Osteocyte (in vitro differentiated cells): ENCODE measurements at places on chromosomes 5 and 9.

- DNase-seq: no peak
Measured at GRCh38 chr5:82676661-82677060, 398.5 kb upstream of the RPS23 start.

DNA sequence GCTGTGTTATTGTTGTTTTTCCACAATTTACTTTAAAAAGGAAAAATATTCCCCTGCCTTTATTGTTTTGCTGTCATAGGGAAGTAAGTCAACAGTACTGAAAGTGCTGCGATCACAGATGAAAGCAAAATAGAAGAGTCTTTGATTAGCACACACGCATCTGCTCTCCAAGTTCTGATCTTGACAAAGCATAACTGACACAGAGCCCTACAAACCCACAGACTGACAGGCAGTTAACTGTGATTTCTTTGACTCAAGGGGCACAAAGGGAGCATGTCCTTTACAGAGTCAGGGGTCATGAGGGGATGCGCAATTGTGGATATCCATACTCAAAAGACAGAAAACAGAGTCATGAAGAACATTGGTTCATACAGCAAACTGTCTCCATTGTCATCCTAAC is 123.7 kb downstream of the SNCAIP start:
- DNase-seq: no peak

GRCh38 chr5:115816226-115817081 is at the start of gene CDO1:
CDO1 (minus strand) TSS chr5:115816659; CDS start chr5:115816397, 262 bp downstream.
- DNase-seq: peak; percentile 87

- DNase-seq: no peak
Measured at GRCh38 chr9:133426011-133426410, 3.8 kb downstream of the ADAMTS13 start.

DNA sequence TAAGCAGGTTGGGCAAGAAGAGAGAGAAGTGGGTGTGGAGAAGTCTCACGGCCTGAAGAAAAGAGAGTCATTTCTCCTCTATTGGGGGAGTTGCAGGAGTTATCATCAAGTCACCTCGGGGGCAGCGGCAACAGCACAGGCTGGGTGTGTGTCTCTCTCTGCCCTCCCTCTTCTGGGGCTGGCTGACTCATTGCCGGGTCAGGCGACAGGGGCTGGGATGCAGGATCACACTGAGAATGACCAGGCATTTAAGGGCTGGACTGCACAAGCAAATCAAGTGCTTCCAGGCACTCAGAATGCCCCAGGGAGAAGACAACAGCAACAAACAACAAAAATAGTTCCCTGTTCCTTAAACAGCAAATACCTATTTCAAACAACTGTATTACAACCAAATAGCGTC is 6.3 kb upstream of the EQTN start:
- no peak for DNase-seq

- peak; percentile 64 for DNase-seq
Measured at GRCh38 chr9:126131066-126132010, 195.3 kb upstream of the MVB12B start.

- DNase-seq: no peak
Measured at GRCh38 chr5:141651728-141652105, 499 bp upstream of the FCHSD1 start.

- no peak for DNase-seq
Measured at GRCh38 chr5:111779922-111780292, 22.9 kb upstream of the NREP start.

GRCh38 chr9:105278751-105279150 is 34.3 kb downstream of the SLC44A1 start:
- DNase-seq: no peak

DNA sequence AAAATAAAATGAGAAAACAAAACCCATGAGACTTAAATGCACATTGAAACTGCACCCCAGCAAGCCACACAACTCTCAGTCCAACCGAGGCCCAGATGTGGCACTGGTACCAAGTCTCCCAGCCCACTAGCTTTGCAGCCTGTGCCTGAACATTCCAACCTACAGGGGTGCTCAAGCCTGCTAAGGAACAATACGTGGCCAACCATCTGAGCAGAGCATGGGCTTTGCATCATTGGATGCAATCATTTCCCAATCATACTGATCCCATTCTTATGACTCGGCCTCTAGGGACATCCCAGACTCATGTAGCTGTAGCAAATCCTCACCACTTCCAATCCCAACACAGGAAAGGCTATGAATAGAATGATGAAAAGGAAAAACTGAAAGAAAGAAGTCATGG is 297.2 kb downstream of the SPOCK1 start:
- DNase-seq: no peak

- no peak for DNase-seq
Measured at GRCh38 chr5:2542821-2543220, 208.7 kb downstream of the IRX2 start.

DNA sequence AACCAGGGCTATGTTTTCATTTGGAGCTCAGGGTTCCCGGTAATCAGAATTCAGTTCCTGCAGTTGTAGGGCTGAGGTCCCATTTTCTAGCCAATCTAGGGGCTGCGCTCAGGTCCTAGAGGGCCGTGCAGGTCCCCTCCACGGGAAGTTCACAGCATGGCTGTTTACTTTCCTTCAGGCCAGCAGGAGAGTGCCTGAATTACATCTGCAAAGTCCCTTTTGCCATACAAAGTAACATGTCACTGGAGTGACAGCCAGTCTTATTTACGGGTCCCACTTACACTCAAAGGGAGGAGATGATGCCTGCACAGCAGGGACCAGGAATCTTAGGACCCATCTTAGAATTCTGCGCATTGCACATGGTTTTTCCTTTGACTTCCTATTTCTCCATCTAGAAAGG is 29.9 kb upstream of the TGFBI start:
- no peak for DNase-seq

GRCh38 chr5:76805821-76806505 is 12.9 kb upstream of the F2RL1 start:
- no peak for DNase-seq
